RWPE2 (cell line): ENCODE measurements at places on chromosomes 12 and 14.
A peak's percentile ranks its signal among the peaks of the same experiment; 100 is the strongest.

DNA sequence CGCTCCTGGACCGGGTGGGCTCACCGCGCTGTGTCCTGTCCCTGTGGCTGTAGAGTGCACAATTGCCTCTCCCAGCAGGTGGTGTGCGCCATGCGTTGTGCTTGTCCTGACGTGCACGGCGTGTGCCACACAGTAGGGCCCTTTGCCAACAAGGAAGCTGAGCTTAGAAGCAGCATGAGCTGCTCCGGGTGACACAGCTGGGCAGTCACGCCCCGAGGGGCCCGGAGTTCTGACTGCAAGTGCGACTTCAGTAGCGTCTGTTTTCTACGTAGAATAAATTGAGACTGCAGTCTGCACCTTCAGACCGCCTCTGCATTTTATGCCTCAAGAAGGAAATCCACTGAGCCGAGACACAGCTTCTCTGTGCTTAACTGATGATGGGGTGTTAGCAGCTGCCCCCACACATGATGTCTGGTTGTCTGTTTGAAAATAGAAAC, 81.6 kb downstream of the ADGRD1 start:
- peak; percentile 34 for DNase-seq

GRCh38 chr12:26361964-26362363, 166.6 kb downstream of the SSPN start:
- DNase-seq = no peak

DNA sequence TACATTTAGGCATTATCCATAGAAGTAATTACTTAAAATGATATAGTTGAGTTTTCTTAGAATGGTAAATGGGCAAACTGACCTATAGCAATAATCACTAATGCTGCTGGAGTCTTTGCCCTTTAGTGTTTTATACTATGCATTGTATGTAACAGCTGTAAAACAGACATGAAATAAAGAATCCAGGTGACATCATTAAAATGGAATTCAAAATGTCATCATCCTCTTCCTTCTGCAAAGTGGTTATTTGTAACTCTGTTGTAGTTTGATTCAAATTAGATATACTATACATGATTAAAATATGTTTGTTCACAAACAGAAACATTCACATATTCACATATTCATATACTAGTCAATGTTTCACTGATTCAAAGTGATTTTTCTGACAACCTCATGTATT, 598.8 kb downstream of the SLC16A7 start:
- DNase-seq = no peak

DNA sequence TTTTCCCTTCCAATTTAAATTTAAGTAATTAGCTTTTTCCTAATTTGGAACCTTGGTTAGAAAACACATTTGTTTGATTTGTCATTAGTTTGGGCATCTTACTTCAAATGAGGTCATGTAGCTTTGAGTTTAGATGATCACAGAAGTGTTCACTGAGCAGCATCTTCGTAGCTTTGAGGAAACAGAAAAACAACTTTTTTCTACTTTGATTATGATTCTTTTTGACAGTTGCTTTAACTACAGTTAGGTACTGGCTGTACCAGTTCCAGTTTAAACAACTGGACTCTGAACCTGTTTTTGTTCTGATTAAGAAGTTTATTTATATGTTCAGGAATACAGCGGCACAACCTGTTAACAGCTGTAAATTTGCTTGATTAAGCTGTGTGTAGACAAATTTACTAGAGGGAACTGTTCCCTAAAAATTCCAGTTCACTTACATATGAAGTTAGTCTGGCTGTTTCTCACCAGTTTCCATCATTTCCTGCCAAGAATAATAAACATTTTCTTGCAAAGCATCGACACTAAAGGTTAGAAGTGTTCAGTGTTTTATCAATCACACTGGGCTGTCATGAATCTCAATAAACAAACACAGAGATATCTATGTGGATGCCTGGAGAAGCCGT, 191.9 kb downstream of the RAD51B start:
- no peak for DNase-seq

DNA sequence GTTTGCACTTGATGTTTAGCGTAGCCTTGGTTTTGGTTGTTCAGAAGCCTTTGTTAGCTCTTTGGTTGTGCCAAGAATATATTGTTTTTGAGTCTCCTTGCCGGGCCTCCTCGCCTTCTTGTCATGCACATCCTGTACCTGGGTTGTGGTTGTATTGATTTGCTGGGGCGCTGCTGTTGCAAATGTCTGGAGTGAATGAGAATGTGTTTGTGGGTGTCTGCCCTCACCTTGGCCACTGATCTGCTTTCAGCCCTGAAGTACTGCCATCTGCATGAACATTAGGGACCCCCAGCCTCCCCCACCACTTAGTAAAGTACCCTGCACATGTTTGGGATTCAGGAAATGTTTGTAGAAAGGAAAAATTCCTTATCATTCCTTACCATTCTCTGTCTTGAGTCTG, 16.5 kb downstream of the PRKCH start:
- no peak for DNase-seq

DNA sequence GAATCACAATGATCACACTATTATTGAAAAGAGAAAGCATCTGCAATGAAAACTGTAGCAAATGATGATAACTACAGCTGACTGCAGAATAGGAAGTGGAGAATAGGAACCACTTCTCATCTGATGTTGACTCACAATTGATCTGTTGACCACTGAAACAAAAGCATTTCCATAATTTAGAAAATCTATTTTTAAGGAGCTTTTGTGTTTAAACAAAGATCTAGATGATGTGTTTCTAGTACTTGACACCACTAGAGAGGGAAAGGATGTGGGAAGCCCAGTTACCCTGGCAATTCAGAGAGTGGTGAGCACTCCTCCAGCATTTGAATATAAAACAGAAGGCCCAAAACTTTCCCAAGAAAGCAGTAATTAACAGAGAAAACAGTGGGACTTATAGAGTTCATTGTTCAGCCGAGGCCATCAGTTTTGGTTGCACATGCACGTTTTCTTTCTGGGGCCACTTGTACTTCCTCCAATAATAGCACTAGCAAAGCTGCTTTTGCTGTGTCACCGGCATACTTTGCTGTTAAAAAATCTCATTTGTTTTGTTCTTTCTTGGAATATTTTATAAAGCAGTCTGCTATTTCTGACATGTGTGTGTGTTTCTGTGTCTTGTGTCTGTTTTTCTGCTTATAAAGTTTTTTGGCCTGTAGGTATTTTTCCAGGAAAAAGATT, 76.1 kb upstream of the HECTD1 start:
- no peak for DNase-seq

DNA sequence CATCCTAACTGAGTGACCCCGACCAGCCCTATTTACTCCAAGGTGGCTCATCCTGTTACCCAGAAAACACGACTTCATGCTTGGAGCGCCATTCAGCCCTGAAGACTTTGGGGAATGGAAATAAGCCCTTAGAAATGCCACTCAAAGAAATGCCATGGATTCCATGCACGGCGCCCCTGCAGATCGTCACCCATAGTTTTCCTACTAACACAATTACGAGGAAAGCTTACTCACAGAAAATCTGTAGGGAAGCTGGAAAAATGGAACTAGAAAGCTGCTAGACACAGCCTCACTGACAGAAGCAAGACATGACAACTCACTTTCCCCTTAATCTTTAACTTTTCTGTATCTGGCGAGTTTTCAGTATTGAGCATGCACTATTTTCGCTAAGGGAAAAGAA, 19.5 kb downstream of the NUAK1 start:
- DNase-seq = no peak

DNA sequence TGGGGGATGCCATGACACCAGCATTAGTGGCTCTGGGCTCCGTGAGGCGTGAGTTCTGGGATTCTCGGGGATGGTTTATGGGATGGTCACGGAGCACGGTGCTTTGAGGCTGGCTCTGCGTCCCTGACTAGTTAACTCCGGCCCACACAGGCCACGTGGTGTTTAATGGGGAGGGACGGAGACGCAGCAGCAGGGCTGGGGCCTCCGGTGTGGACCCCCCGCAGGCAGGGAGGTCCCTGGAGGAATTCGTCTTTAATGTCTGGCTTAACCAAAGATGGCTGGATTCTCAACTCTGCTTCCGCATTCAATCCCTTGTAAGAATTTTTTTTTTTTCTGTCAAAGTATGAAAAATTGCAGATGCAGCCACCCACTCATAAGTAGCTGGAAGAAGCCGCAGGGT, 86.4 kb upstream of the RFLNA start:
- DNase-seq = no peak

DNA sequence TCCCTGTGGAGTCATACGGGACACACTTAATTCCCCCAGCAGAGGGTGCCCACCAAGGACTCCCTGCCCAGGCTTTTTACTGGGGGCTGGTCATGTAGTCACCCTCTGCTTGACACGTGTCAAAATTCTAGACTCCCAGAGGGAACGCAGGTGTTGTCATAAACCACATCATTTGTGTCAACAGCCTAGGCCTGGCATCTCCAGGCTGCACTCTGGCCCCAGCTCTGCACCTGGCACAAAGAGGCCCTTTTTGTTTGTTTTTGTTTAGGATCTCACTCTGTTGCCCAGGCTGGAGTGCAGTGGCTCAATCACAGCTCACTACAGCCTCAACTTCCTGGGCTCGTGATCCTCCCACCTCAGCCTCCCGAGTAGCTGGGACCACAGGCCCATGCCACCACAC, 21.1 kb downstream of the BRI3BP start:
- no peak for DNase-seq

DNA sequence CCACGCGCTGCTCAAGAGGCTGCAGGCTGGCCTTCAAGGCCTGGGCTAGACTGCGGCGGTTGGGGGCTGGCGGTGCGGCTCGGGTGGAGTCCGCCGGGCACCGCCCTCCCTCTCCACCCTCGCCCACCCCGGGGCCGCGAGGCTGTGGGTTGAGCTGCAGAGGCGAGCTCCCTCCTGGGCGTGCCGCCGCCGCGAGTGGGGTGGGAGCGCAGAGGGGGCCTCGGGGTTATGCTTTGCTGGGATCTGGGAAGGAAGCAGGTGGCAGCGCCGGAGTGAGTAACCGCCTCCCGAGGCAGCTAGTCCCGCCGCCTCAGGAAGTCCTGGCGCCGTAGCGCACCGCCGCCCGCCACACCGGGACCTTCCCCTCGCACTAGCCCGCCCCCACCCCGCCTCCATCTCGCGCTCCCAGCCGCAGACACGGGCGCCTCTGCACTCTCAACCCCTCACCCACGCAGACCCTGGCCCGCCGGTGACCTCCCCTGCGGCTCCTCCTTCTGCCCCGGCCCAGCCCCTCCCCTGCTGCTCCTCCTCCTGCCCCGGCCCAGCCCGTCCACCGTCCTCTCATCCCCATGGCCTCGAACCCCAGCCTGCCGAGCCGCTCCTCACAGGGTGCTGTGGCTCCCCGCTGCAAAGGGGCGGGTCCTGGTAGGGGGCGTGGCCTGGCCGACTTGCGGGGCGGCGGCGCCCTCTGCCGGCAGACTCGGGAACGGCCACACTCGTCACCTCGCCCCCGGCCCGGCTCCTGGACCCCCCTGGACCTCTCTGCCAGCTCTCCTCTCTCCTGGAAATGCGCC, 16.6 kb downstream of the TAMALIN start:
- no peak for DNase-seq

GRCh38 chr12:3931776-3932175, 58.6 kb upstream of the PARP11 start:
- DNase-seq = no peak

GRCh38 chr12:43406801-43407200, 145.2 kb downstream of the ADAMTS20 start:
- DNase-seq = no peak

DNA sequence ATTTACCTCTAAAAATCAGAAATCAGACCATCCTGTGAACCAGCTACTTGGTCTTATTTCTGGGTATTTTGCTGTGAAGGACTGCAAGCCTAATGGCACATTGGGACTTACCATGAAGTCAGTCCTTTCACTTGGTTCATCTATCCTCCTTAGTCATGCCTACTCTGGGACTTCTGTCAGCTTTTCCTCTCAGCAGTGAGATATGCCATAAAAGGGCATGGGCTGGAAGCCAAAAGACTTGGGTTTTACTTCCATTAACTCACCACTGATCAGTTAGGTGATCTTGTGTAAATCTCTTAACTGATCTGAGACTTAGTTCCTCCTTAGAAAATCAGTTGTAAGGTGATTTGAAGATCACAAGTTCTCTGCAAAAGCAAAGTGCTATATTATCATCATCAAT, 116.5 kb downstream of the PAH start:
- DNase-seq = no peak

DNA sequence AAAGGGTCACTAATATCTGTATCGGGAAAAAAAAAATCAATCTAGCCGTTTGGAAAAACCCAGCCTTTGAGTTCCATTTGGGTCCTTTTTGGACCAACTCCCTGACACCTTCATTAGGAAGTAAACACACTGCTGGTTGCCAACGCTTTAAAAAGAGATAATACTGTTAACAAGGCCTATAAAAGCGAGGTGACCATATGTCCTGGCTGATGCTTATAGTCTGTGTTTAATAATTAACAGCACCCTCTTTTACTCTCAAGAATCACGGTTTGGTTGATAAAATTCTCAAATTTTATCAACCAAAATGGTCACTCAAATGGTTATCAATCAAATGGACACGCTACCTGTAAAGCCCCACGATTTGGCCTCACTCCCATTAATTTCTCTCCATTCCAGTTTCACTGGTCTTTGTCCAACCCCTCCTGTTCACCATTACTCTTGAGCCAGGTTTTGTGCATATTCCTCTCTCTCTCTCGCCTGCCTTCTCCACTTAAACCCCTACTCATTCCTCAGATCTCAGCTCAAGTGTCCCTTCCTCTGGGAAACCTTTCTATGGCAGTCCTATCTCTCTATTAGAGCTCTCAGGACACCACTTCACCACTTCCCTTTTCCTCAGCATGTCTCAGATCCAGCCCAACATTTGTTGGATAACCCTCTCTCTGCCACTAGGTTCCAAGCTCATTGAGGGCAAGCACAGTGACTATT, 9.5 kb downstream of the BTG1 start:
- DNase-seq = no peak

GRCh38 chr12:124422570-124423523, 128.0 kb downstream of the RFLNA start:
- peak; percentile 92 for DNase-seq

DNA sequence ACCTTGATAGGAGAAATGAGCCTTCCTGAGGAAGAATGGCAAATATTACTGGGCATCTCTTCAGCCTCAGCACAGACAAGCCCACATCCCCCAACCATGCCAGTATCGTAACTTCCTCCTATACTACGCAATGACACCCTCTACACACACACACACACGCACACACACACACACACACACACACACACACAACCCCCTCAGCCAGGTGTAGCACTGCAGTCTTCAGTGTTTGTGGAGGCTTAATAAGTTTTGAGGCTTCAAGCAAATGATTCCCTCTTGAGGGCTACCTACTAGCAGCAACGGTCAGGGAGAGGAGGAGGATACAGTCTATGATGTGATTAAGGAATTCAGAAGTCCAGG, 1.6 kb downstream of the DGKA start:
- no peak for DNase-seq
